ENCODE measurements at places on chromosomes 6 and 20.

DNA sequence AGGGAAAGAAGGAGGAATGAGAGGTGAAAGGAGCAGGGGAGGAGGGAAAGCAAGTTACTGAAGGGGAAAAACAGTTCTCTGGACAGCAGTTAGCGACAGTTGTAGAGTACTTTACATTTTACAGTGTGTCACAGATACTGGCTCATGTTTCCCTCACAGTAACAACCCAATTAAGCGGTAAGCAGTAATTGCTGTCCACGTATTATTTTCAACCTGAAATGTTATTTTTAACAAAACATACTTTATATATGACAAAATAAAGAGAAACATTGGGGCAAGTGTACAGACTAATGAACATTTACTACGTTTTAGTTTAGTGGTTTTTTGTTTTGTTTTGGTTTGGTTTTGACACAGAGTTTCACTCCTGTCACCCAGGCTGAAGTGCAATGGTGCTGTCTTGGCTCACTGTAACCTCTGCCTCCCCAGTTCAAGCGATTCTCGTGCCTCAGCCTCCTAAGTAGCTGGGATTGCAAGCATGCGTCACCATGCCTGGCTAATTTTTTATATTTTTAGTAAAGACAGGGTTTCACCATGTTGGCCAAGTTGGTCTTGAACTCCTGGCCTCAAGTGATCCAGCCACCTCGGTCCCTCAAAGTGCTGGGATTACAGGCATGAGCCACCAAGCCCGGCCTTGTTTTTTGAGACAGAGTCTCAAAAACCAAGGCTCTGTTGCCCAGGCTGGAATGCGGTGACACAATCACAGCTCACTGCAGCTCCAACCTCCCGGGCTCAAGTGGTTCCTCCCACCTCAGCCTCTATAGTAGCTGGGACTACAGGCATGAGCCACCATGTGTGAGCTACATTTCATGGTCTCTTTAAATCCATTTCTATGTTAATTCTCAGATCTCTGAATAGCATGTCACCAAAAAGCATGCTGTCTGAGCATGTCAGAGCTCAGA, 22.6 kb upstream of the BTN3A2 start:
- DNase-seq: no peak

GRCh38 chr6:73537677-73538076, 16.8 kb upstream of the EEF1A1 start:
- DNase-seq: no peak

GRCh38 chr6:125832391-125833117, 41.8 kb downstream of the NCOA7 start:
- no peak for DNase-seq

DNA sequence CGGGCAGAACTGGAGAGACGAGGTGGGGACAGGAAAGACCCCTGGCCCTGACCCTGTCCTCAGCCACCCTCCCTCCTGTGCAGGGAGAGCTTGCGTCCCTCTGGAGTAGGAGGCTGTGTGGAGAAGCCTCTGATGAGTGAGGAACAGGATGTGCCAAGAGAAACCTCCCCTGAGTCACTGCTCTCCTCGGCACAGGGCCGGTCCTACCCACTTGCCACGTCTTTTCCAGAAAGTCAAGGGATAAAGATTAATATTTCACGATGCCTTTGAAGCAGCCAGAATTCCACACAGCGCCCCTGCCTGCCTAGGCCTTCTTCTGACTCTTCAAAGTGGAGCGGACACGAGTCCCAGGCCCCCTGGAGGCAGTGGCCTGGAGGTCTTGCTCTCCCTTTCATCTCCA, 34.9 kb upstream of the THBS2 start:
- no peak for DNase-seq

- no peak for DNase-seq
Observed at GRCh38 chr6:52725535-52726192, 37.6 kb downstream of the GSTA2 start.

- DNase-seq: no peak
Observed at GRCh38 chr6:22570185-22570551, 802 bp downstream of the HDGFL1 start.

Data from stimulated activated CD4-positive, alpha-beta T cell treated with anti-CD3 and anti-CD28 coated beads, TNF-alpha, amount 100 ng/mL, for 4 hours (primary cell).